Ecto neural progenitor cell (in vitro differentiated cells): ENCODE measurements at places on chromosomes 1 and 21.

GRCh38 chr1:219138747-219139146, 34.9 kb upstream of the LYPLAL1 start:
- no peak for DNase-seq

DNA sequence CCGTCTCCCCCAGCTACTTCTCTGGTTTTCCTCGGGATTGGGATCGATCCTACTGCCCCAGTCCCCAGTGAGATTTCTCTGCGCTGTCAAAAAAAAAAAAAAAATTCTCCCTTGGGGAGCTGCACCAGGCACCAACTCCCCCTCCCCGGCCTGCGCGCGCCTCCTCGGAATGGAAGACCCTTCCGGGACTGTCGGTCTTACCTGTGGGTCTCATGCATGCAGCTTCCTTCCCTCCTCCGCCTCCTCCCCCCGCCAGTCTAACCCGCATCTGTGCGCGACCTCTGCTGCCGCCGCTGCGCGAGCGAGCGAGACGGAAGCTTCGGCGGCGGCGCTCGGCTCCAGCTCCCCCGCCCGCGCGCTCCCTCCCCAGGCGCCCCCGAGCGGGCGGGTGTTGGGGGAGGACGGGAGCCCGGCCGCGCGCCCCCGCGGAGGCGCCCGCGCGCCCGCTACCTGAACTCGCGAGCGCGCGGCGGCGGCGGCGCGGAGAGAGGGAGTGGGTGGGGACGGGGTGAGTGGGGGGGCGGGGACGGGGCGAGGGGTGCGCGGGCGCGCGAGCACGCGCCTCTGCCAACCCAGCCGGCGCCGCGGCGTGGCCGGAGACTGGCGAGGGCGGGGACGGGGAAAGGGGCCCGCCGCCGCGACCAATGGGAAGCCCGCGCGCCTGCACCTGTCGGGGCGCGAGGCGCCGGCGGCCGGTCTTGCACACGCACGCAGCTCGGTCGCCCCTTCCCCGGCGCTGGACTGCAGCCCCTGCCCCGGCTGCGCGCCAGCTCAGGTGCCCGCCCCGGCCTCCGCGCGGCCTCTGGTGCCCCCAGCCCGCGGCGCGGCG, at the start of gene SUSD4:
Gene SUSD4, minus strand, starts transcription at position 321 of the 829 bp plus-strand sequence. CDS start 751 bp downstream, outside the sequence.
- peak; percentile 78 for DNase-seq

GRCh38 chr1:54121482-54122134, 31.2 kb downstream of the CDCP2 start:
- DNase-seq: peak; percentile 91

GRCh38 chr1:64043288-64043687, 160.1 kb upstream of the UBE2U start:
- no peak for DNase-seq

DNA sequence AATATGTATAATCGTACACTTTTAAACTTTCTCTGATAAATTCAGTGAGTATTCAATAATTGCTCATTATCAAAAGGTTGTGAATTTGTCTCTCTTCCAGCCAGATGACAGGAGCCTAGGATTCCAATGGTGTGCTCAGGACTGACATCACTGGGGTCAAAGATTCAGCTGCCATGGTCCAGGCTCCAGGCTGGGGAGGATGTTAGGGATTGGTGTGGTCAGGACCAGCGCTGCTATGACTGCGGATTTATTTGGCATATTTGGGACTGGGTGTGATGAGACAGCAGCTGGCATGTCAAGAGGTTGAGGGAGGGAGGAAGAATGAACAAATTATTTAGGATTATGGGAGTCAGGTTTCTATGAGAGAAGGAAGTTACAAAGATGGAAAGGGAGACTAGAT, 48.2 kb upstream of the ABCA4 start:
- no peak for DNase-seq

GRCh38 chr1:88401313-88401712, 282.8 kb upstream of the PKN2 start:
- DNase-seq: no peak

DNA sequence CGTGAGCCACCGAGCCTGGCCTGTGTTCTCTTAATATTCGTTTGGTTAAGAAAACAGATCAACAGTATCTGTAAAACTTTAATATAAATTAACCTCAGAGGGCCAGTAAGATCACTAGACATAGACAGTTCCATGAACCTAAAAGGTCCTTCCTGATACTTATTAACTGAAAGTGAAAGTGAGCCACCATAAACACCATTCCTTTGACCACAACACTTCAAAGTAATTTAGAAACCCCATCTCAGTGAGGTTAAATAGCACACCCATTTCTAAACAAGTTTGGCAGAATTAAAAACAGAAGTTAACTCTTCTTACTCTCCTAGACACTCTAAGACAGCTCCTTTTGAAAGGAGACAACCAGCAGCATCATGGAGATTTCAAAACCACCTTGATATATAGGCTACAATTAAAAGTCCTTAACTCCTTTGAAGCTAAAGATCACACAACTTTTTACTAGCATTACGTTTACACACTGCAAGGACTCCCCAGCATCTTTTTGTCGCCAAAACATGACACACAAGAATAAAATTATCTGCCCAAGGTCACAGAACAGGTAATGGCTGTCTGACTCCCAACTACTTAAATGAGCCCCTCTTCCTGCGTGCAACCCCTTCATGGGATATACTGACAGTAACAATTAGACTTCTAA, 2.2 kb downstream of the RNF19B start:
- DNase-seq: no peak

- DNase-seq: no peak
Measured at GRCh38 chr1:183105449-183105848, 80.6 kb upstream of the LAMC2 start.

DNA sequence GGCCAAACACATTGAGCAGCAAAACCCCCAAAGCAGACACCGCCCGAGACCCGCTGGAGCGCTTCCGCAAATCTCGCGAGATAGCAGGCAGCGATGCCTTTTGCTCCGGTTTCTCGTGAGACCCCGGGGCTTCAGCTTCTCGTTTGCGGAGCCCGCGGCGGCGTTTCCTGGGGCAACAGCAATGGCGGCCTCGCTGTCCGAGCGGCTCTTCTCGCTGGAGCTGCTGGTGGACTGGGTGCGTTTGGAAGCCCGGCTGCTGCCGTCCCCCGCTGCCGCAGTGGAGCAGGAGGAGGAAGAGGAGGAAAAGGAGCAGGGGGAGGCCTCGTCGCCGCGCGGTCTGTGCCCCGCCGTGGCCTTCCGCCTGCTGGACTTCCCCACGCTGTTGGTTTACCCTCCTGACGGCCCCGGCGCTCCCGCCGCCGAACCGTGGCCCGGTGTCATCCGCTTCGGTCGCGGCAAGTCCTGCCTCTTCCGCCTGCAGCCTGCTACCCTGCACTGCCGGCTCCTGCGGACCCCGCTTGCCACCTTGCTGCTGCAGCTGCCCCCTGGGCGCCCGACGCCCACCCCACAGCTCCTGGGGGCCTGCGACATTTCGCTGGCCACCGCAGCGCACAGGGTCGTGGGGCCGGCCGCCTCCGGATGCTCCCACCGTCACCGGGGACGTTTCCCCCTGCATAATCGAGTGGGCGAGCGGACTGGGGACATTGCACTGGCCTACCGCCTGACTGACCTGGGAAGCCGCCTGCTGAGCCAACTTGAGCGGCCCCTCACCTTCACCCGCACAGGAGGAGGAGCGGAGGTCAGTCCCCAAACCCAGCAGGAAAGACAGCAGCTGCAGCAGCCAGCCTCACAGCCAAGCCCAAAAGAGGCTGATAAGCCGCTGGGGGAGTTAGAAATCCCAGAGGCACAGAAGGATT, at the start of gene MAP10:
Gene MAP10, plus strand, starts transcription at position 148 of the 917 bp plus-strand sequence. Its CDS starts 34 bp downstream, at position 182.
- DNase-seq: peak; percentile 86

- DNase-seq: no peak
Measured at GRCh38 chr1:185376840-185377635, 60.0 kb upstream of the IVNS1ABP start.

DNA sequence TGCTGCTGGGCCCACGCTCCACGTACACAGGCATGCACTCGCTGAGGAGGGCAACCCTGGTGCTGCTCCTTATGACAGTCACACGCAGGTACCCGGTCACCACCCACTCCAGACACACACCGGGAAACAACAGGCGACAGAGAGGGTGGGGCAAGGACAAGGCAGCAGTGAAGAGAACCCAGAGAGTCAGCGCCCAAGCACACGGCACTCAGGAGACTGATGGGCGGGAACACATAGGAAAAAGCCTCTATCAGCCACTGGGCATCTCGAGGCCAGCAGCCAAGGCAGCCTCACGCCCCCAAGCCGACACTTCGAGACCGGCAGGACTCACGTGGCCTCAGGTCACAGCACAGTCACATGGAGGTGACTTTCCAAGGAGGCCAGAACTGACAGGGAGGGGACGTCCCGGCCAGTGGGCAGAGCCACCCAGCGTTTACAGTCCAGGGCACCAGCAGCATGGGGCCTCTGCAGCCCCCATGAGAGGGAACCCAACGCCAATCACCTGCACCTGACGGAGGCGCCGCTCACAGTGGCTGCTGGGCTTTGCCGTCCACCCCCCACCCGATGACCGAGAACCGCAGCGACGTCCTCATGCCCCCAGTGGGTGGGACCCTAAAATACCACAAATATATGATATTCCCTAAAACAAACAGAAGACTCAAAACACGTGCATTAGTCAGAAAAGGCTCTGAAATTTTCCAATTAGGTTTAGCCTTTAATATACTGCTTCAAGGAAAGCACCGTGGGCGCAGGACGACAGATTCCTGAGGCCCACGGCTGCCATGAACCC, 19.7 kb downstream of the PTTG1IP start:
- no peak for DNase-seq

DNA sequence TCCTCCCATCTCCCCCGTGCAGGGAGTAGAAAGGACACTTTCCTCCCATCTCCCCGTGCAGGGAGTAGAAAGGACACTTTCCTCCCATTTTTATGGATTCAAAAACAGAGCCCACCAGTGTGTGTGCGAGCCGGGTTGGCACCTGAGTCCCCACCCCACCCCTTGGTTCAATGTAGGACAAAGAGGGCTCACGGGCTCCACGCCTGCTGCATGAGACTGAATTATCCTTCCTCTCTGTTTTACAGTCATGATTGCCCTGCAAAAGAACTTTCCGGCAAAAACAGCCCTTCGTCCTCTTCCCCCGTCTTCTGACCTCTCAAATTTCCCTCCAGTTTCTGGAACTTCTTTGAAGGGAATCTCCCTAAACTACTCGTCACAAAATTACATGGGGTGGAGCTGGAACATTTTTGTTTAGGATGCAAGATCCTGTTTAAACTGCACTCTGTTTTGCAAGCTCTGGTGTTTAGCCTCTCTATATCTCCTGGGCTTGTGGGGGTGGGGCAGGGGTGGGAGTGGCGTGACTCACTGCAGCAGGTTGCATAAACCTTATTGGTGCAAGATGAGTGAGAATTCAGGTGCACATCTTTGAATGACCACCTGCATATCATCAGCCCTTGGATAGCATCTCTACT, 99.8 kb downstream of the PSMG1 start:
- no peak for DNase-seq

- no peak for DNase-seq
Measured at GRCh38 chr1:63325279-63325985, 3.1 kb downstream of the FOXD3 start.

- DNase-seq: no peak
Measured at GRCh38 chr1:113980110-113980509, 836 bp downstream of the OLFML3 start.

DNA sequence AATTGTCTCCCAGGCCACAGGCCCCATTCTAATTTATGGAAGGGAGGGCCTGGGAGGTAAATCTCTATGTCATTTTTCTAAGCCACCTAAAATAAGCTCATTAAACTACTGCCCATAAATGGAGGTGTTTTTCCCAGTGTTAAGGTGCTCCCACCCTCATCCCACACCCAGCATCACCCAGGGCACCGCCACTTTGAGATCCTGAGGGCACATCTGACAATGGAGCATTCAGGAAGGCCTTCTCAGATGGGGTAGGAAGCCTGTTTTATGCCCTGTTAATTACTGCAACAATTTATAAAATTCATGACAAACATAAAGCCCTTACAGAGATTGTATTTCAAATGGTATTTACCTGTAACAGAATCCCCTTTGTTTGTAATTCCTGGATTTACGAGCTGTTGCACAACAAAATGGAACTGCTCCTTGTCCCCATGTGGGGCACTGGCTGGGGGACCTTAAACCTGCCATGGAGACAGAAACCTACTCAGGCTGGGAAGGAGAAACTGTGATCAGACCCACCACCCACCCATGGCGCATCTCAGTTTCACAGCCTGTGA, 319.5 kb upstream of the USP24 start:
- DNase-seq: no peak

DNA sequence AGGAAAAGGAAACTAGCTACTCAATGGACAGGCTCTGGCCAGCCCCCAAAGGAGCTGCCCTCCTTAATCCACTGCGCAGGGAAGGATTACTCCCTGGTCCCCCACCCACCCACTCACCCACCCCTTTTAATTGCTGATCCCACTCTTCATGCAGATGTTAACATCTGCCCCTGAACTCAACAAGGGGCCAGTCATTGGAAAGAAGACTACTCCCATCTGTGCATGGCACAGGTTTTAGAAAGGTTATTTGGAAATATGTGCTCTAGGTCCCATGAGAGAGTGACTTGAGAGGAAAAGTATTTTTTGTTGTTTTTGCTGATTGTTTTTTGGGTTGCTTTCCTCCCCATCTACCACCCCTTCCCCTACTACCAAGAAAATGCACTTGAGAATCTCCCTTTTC, 94.4 kb upstream of the FGGY start:
- no peak for DNase-seq

- peak; percentile 41 for DNase-seq
Measured at GRCh38 chr1:29827237-29827750, 591.0 kb downstream of the PTPRU start.

DNA sequence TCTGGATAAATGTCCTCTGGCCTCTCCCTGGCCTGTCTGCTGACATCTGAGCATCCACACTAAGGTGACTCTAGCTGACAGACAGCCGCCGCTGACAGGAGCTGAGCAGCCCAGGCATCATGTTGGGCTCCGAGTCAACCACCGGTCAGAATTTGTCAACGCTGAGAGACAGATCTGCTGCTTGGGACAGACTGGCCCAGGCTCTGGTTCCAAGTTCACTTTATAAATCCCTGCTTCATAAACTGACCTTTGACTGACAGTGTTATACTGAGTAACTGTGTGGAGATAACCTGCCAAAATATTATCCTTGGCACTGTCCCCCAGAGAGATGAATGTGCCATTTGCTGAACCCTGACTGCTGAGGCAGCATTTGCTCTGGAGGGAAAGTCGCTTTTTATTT, 616.7 kb downstream of the NPHP4 start:
- DNase-seq: no peak

- no peak for DNase-seq
Measured at GRCh38 chr1:60866917-60867531, 215.3 kb upstream of the NFIA start.

DNA sequence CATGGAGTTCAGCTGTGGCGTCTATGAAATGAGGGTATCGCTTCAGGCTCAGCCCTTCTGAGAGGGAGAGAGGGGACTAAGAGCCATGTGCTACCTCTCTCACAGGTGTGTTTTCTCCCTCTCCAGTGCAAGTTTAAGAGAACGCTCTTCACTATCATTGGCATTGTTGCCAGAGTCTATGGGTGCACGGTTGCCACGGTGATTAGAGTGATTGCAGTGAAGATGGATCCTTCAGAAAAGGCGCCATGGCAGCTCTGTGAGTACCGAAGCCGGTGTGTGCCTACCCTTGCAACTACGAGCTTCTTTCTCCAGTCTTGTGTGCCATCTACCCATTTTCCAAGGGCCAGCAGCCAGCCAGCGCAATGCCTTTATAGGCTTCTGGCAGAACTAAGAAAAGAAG, 290.5 kb downstream of the OMA1 start:
- DNase-seq: no peak

GRCh38 chr1:212973426-212973825, 23.1 kb downstream of the VASH2 start:
- no peak for DNase-seq
